ENCODE measurements at places on chromosomes 16 and 17.

GRCh38 chr16:89045181-89045815, 48.4 kb upstream of the ACSF3 start:
- no peak for DNase-seq

DNA sequence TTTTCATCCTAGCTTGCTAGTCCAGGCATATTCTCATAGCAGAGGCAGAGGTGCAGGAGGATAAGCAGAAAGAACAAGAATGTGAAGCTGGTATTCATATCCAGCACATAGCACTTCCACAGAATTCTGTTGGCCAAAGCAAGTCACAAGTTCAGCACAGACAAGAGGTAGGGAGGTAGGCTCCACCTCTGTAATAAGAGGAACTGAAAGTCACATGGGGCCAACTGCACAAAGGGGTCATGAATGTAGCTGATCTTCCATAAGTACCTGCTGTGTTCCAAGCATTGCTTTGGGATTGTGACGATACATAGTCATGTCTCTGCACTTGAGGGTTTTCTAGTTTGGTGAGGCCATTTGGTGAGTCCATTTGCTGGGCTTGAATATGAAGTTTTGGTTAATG, 110.8 kb upstream of the MPHOSPH6 start:
- DNase-seq: no peak

DNA sequence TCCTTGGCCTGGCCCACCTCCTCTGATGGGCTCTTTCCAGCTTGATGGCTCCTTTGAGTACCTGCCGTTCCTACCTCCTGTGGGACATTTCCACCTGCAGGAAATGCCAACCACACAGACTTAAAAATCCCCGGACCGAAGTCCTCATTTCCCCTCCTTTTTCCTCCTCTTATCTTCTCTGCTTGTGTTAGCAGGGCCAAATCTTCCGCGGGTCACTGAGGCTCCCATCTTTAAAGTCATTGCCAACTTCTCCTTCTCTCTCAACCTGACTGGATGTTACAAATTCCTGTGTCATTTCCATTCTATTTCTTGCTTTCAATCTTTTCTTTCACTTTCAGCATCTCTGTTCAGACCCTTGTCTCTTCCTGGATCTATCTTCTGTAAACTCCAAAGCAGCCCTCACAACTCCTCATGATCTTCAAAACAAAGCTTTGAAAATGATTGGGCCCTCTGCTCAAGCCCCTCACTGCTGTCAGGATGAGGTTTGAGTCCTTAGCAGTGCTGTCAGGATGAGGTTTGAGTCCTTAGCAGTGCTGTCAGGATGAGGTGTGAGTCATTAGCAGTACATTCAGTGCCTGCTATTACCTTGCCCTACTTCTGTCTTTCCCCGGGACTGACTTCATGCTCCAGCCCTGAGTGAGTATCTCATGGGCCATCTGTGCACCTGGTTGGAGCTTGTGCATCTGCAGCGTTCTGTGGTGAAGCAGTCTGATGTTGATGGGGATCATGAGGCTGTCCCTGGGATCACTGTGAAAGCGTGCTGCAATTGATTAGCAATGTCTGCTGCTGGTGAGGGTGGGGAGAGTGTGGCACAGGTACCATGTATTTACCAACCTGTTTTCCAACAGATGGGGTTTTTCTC, 100.1 kb downstream of the IRF8 start:
- DNase-seq: no peak

DNA sequence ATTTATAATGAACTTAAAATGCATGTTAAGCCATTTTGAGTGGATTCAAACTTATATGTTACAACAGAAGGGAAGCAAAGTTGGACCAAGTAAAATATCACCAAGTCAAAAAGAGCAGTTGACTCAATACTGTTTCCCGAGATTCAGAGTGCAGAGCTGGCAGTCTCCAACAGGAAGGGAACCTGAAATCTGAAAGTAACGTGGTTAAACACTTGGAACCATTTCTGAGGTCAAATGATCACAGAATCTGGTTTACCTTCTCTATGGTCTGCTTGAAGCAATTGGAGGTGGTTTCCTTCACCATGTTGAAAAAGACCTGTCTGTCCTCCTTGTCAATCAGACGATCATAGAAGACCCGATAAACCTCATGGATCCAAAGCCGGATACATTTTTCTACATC, 86.5 kb downstream of the LYRM1 start:
- no peak for DNase-seq

- DNase-seq: no peak
Observed at GRCh38 chr17:45293413-45294211, 23.2 kb downstream of the MAP3K14 start.

DNA sequence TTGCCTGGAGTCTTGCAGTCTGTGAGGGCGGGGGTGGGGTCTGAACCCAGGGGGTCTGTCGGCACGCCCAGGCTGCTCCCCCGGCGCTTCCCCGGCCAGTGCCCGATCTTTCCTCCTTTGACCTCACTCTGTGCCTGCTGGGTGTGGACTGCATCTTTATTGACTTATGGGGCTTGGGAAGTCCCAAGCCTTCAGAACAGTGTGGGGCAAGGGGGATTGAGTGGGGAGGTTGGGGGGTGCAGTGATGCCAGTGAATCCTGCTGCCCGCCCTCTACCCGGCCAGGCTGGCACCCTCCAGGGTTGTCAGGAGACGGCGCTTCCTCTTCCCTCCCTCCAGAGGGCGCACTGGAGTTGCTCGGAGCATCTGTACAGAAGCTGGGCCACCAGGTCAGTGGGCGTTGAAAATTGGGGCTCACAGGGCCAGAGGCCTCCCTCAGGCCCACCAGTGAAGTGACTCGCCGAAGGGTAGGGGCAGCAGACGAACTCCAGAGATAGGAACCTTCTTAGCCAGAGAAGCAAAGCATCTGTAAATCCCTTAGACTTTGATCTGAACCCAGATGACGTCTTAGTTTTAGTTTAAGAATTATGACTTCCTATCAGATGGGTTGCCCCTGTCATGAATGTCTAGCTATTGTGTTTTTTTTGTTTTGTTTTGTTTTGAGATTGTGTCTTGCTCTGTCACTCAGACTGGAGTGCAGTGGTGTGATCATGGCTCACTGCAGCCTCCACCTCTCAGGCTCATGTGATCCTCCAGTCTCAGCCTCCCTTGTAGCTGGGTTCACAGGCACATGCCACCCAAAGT, 184.8 kb upstream of the CIBAR2 start:
- DNase-seq: peak; percentile 24

GRCh38 chr17:58079300-58080033, 3.8 kb upstream of the DYNLL2 start:
- no peak for DNase-seq

DNA sequence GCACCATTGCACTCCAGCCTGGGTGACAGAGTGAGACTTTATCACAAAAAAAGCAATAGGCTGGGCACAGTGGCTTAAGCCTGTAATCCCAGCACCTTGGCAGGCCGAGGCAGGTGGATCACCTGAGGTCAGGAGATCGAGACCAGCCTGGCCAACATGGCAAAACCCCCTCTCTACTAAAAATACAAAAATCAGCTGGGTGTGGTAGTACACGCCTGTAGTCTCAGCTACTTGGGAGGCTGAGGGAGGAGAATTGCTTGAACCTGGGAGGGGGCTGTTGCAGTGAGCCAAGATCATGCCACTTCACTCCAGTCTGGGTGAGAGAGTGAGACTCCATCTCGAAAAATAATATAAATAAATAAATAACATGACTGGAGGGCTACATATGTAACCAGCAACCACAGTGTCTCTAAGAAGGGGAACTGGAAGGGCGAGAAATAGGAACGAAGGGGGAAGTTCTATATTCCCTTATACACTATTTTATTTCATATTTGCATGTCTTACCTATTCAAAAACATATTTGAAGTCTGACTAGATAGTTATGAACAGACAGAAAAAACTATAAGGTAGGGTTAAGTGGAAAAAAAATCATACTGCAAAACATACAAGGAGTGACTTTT, 25.9 kb downstream of the MYH11 start:
- DNase-seq: no peak

GRCh38 chr17:17066021-17066420, 23.8 kb downstream of the MPRIP start:
- DNase-seq: no peak

DNA sequence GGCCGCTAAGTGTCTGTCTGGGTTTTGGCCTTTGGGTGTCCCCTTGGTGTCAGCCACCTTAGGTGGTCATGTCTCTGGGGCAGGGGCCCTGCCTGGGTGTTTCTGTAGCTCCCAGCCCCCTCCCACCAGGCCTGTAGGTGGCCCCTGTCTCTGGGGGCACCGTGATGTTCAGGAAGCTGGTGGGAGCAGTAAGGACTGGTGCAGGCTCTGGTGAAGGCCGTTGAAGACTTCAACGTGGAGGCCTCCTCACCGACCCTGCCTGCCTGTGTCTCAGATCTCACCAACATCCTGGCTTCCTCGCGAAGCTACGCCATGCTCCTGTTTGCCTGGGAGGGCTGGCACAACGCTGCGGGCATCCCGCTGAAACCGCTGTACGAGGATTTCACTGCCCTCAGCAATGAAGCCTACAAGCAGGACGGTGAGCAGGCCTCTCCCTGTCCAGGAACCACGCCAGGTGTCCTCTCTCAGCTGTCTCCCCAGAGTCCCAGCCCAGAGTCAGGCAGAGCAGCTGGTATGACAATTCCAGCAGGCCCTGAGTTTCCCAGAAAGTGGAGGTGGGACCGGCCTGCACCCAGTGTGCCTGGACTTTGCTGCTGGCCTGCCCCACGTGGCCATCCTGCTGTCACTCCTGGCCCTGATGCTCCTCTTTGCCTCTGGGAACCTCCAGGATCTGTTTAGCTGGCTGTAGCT, 2.8 kb downstream of the ACE start:
- no peak for DNase-seq

DNA sequence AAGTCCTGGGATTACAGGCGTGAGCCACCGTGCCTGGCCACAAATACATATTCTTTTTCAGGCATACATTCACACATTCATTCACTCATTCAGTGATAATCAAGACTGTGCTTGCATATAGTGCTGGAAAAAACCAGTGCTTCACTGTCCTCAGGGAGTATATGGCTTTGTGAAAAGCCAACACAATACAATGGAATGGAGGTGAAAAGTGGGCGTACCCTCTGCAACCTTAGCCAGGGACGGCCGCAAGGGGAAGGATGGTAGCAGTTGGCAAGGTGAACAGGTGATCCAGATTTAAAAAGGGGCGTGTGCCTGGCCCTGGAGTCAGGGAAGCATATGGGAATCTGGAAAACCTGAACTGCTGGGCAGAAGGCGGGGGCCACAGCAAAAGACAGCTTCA, 18.1 kb upstream of the GAN start:
- DNase-seq: no peak

DNA sequence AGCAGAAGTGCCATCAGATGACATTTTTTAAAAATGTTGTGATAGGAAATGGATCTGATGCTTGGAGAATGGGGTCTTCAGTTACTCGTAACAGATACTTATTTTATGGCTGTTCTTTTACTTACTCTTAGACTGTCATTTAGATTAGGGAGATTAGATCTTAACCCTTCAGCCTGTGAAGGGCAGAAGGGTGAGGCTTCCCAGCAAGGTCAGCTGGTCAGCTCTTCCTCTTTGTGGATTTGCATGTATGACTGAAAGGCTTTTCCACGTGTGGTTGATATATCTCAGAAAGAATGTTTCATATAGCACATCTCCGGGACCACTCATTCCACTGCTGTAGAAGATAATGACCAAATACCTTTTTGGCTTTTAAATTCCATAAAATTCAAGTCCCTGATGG, 27.4 kb downstream of the GRB7 start:
- DNase-seq: no peak

- DNase-seq: no peak
Observed at GRCh38 chr17:79298799-79299198, 224.2 kb downstream of the ENGASE start.

DNA sequence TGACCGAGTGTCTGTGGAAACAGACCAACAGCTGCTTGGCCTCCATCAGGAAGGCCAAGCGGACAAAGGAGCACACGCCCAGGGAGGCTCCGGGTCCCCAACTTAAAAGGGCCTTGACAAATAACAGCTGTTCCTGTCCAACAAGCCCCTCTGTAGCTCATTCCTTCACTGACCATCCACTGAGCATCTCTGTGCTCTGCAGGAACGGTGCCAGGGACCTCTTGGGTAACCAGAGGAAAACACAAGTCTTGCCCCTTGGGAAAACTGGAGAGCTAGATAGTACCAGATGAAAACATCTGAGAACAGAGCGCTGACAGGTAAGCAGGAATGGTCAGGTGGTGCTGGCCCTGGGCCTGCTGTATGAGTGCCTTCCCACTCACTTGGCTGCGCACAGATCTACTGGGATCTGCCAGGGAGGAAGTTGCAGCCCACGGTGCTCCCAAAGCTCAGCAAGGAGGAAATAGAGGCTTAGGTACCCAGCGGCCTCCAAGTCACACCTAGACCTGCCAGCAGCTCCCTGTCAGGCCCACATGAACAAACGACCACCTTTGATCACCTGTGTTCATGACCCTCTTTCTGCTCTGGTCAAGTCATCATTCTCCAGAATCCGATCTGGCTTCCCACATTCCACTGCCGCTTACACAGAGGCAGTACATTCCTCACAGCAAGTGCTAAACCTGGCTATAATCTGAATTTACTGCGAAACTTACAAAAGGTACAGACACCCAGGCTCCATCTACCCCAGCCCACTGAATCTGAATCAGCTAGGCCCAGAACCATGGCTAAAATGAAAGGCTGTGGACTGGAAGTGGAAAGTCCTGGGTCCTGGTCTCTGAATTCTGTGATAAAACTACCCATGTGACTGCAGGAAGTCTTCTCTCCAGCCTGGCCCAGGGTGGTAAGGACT, 12.5 kb downstream of the DCAKD start:
- no peak for DNase-seq

DNA sequence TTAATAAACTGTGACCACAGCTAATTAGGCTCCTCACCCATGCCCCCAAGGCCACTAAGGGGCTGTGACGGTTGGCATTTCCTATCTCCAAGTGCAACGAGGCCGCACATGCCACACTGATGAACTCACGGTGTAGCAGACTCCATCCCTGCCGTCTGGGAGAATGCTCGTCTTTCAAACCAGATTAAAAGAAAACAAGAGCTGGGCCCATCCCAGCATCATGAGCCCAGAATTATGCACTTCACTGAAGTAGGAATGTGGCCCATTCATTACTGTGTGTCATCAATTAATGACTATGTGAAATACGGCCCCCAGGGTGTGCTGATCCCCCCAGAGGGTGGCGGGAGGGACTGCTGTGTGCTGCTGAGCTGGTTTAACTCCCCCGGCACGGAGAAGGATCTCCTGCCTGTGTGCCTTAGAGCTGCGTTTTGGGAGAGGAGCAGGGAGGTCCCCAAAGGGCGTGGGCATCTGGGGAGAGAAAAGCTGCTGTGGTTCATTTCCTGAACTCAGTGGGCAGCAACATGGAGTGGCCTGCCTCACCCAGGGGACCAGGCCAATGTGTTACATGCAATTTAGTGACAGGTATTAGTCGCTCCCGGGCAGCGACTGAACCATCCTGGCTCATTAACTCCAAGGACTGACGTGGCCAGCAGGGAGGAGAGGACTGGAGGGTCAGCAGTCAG, 194.5 kb downstream of the FOXL1 start:
- DNase-seq: no peak
